ENCODE measurements at places on chromosomes 6 and 20. TPM values are rescaled to one million over a fixed set of nuclear protein-coding genes. Genes with fewer than 3 reads are reported as not detected.

DNA sequence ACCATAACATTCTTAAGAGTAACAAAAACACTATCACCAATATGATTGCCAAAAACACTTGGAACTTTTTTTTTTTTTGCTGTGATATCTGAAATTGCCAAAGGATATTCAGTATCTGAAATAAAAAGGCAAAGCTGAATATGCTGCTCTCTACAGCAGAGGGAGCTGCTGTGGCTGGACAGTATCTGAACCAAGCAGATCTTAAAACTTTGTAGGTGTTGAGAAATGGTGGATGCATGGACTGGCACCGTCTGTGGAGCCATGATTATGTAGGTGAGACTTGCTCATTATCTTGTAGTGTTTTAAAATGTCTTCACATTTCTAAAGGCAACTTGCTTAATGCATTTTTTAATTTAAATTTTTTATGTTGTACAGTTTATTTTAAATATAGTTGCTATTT, 9.2 kb downstream of the PDCD2 start:
- H3K27ac ChIP-seq, result no peak overlapping the region
- H3K27me3 ChIP-seq, result no peaks in the 10 kb centered on the region
- H3K36me3 ChIP-seq, result peaks cover 91% of the 10 kb centered on the region
- no peak for DNase-seq
- no peak overlapping the region for H3K4me3 ChIP-seq

- H3K27me3 ChIP-seq, result no peaks in the 10 kb centered on the region
- H3K36me3 ChIP-seq, result no peaks in the 10 kb centered on the region
- H3K4me1 ChIP-seq, result peaks cover 30% of the 10 kb centered on the region
- DNase-seq, result no peak
Observed at GRCh38 chr20:38962928-38963401, 821 bp downstream of the DHX35 start.

PSORS1C2 gene
- total RNA-seq, result not detected

MAFB gene
- 9.0 TPM for total RNA-seq

HMGN3 gene
- 118 TPM for total RNA-seq

ECHDC1 gene
- total RNA-seq, result 62.5 TPM

SH3BGRL2 gene
- total RNA-seq, result 68.5 TPM

IP6K3 gene
- not detected for total RNA-seq

- no peaks in the 10 kb centered on the region for H3K27me3 ChIP-seq
- no peak for DNase-seq
- H3K27ac ChIP-seq, result peak overlapping the region; percentile 46
- H3K4me1 ChIP-seq, result peaks cover 83% of the 10 kb centered on the region
Observed at GRCh38 chr20:1370548-1371110, 22.2 kb downstream of the FKBP1A start.

- H3K27me3 ChIP-seq, result no peaks in the 10 kb centered on the region
- no peaks in the 10 kb centered on the region for H3K4me1 ChIP-seq
- H3K4me3 ChIP-seq, result no peak overlapping the region
- H3K27ac ChIP-seq, result no peak overlapping the region
Observed at GRCh38 chr6:153613719-153614455, 425.2 kb upstream of the OPRM1 start.

- DNase-seq, result no peak
- H3K36me3 ChIP-seq, result no peaks in the 10 kb centered on the region
- H3K4me3 ChIP-seq, result no peak overlapping the region
- H3K27ac ChIP-seq, result no peak overlapping the region
- no peaks in the 10 kb centered on the region for H3K4me1 ChIP-seq
Observed at GRCh38 chr20:18712882-18713281, 100.7 kb upstream of the SCP2D1 start.
